ENCODE measurements at places on chromosomes 16 and 17.

GRCh38 chr16:85833219-85833920 is 33.9 kb downstream of the COX4I1 start:
- DNase-seq, result no peak

GRCh38 chr17:29216856-29217255 is 29.8 kb upstream of the CRYBA1 start:
- DNase-seq, result no peak

- DNase-seq, result peak; percentile 97
Measured at GRCh38 chr17:40452216-40452787, 9.1 kb downstream of the IGFBP4 start.

DNA sequence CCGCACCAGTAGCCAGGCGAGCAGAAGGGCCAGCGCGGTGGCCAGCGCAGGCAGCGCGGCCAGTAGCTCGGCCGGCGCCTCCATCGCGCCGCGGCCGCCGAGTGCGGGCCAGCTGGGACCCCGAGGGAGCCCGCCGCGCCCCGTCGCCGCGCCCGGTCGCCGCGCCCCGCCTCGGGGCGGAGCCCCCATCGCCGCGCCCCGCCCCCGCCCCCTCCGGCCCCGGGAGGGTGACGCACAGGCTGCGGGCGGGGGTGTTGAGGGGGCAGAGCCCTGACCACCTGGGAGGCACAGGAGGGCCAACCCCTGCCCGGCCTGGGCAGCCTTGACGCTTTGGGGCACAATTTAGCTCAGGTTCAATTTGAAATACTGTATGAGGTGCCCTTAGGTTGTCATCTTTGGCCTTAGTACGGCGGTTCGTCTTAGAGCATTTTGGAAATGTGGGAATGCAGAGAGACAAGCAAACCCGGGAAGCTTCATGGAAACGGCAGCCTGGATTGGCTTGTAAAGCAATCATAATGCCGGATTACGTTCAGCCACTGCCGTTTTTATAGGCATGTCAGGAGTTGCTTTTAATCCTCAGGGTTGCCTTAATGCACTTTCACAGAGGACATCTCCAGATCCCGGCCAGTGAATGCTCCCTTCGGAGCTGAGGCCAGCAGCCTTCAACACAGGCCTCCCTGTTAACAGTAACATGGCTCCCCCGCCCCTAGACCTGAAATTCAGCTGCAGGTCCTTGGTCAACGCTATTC is at the start of gene MXRA7:
TSS of gene MXRA7 (minus strand) at position 103 of the 749 bp plus-strand sequence. CDS start at position 84, 19 bp downstream.
- peak; percentile 91 for DNase-seq

GRCh38 chr17:75843577-75844529 is at the start of gene UNC13D:
Gene UNC13D (minus strand): TSS chr17:75844404. CDS start chr17:75844337, 67 bp downstream.
- DNase-seq, result no peak

GRCh38 chr17:56779322-56779721 is 54.4 kb downstream of the C17orf67 start:
- DNase-seq, result peak; percentile 21

DNA sequence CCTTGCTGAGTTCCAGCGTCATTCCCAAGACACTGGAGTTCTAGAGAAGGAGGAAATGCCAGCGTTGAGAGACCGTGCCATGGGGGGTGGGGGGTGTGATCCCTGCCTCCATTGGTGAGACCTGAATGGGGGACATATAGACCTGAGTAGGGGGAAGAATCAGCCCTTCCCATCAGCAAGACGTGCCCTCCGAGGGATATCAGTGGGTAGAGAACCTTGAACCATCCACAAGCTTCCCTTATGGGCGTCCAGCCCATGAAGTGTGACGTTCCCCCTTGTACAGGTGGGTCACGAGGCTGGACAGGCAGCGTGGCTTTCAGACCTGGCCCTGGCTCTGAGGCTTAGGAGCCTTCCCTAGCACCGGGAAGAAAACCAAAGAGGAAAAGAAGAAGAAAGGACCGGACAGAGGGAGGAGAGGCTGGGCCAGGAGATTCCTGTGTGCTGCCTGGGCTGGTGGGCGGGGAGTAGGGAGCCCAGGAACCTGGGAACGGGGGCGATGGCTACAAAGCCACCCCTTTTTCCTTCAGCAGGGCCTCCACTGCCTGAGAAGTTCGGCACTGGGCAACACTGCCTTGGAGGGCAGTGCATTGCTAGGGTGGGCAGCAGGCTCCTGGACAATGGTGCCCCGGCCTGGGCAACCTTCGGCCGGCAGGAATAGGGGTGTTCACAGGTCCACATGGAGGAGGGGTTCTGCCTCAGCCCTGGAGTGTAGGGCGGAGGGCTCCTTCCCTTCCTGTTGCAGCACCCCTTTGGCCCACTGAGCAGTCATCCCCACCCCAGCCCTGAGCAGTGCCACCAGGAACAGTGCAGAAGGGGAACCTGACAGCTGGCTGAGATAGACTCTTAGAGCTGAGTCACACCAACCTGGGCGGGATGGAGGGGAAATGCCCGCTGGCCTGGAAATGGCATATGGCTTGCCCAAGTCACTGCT is 7.2 kb downstream of the RAB11FIP4 start:
- no peak for DNase-seq

- DNase-seq, result peak; percentile 31
Measured at GRCh38 chr16:24523569-24523968, 15.8 kb upstream of the RBBP6 start.

DNA sequence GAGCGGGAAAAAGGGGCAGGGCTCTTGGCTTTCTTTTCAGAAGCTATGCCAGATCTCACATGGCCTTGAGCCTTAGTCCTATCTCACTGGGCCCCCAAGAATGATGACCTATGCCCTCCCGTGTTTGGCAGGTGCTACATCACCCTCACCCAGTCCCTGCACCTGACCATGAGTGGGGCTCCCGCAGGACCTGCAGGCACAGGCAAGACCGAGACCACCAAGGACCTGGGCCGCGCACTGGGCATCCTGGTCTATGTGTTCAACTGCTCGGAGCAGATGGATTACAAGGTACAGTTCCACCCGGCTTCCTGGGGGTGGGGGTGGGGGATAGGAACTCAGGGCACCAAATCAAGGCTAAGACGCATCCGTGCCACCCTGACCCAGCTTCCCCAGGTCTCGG is 120.9 kb downstream of the DNAH9 start:
- no peak for DNase-seq

GRCh38 chr16:27226976-27227705 is 23.8 kb downstream of the KDM8 start:
- DNase-seq, result peak; percentile 45

DNA sequence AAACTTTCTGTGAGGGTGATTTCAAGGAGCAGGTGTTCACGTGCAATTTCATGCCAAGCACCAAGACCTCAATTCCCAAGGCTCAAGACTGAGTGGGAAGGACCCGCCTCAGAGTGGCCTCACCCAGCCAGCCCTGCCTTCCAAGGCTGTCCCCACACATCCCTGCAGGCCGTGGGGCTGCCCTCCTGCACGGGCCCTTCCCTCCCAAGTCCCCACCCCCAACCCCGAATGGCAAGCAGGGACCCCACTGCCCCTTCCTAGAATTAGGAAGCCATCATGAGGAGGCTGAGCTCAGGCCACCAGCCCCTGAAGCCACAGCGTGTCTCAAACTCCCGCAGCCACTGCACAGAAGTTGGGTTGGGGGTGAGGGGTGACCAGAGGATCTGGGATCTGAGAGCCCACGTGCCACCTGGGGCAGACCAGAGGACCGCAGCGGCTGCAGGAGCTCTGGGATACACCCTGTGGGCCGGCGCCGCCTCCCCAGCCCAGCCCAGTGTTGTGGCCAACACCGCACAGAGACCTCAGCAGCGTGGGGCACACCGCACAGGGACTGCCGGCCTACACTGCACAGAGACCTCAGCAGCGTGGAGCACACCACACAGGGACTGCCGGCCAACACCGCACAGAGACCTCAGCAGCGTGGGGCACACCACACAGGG is 20.7 kb downstream of the GNPTG start:
- DNase-seq, result no peak

DNA sequence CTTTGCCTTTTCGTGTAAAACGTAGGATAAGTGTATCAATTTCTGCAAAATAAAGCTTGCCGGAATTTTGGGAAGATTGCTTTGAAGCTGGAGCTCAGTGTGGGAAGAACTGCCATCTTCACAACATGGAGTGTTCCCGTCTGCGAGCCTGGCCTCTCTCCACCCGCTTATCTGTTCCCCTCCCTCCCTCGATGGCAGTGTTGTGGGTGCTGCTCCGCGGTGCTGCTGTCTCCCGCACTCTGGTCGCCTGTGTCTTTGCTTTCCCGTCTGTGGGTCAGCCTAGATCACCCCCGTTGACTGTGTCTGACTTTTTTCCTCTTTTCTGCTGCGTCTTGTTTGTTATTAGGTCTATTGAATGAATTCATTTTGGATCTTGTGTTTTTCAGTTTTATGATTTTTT is 17.0 kb downstream of the ACSF3 start:
- no peak for DNase-seq

DNA sequence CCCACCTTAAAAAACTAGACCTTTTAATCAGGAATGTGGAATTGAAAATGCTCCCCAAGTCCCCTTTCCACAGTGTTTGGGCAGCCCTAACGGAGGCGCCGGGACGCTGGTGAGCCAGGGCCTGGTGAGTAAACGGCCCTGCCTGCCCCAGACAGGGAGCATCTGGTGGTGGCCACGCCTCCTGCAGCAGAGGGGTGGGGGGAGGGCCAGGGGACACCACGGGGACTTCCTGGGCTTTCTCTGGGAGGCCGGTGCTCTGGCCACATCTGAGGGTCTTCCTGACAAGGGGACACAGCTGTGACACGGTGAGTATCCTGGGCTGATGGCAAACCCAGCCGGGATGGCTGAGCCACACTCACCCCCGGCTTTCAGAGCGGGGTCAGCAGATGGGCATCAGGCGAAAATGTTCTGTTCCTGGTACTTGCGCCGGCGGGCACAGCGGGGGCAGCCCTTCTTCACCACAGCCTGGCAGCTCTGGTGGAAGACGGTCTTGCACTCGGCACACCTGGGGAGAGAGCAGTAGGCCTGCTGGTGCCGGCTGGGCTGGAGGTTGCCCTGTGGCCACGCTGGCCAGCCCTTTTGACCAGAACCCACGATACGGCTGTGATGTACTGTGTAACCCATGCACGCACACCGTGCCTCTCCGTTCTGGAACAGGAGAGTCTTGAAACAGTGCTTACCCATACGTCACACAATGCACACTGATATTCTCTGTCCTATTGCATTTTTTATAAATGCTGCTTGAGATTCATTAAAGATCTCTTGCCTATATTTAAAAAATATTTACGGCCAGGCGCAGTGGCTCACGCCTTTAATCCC is 5.0 kb upstream of the ARHGAP27 start:
- DNase-seq, result no peak

DNA sequence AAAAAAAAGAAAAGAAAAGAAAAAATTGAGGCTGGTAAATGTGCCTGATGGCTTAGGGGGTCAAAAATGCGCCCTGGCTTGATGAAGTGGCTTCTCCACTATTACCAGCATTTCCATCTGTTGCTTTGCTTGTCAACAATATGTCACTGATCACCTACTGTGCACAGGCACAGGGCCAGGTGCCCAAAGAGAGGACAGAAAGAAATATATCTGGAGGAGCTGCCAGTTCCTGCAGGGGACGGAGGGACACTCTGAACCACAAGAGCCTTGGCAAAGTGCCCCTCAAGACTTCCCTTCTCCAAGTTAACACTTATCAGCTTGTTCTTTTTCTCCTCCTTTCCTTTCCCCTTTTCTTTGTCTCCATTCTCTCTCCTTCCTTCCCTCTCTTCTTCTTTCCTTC is 34.7 kb downstream of the GINS3 start:
- no peak for DNase-seq

DNA sequence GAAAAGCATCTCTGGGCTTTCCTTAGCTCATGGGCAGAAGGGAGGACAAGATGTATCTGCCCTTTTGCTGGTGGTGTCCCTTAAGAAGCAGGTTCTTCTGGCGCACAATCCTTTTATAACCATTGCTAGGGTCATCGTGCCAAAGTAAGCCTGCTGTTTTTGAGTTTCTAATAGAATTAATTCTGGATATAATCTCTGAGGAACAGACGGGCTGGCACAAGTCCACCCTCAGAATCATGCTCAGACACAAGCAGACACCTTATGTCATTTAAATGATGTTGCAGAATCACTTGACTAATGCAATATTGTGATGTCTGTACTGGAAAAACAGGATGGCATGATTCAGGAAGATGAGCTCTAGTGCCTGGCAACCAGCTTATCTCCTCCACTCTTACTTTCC is 18.8 kb upstream of the MMD start:
- peak; percentile 29 for DNase-seq

DNA sequence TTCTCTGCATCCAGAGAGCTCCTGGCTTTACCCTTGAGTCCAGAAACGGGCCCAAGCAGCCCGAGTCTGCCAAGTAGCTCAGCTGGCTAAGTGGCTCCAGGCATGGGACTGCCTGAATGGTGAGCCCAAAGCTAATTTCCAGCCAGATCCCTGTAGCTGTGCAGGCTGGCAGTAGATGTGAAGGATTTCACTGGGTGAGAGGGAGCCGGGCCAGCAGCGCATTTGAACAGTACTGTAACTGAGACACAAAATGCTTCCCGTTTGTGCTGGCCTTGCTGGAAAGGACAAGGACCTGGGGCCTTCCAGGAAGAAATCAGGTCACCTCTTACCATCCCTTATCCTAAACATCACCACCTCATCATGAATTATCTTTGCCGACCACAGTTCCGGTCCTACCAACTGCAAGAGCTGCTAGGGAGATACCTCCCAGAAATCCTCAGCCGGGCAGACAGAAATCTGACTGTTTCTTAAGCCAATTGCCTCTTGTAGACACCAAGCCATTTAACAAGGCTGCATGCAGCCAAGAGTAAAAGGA is 3.7 kb downstream of the TIMP2 start:
- peak; percentile 62 for DNase-seq
